ENCODE measurements at places on chromosomes 1 and 21.

DNA sequence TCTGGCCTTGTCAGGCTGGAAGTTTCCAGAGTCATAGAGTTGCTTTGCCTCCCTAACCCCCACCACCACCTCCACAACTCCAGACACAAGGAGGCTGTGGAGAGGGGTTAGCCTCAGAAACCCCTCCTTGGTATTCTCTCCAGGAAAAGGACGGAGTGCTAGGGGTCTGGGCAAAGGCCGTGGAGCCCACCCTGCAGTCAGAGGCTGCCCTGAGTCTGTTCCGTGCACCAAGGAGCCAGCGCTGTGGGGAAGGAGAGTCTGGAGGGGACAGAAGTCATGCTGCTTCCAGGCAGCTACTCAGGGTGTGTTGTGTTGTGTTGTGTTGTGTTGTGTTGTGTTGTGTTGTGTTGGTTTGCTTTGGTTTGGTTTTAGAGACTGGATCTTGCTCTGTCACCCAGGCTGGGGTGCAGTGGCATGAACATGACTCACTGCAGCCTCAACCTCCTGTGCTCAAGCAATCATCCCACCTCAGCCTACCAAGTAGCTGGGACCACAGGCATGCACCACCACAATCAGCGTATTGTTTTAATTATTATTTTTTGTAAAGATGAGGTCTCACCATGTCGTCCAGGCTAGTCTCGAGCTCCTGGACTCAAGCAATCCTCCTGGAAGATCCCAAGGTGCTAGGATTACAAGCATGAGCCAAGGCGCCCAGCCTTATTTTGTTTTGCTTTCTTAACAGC is 122.2 kb upstream of the TMEM51 start:
- no peak for DNase-seq

- DNase-seq = no peak
Measured at GRCh38 chr1:41072051-41072450, 50.5 kb upstream of the SLFNL1 start.

DNA sequence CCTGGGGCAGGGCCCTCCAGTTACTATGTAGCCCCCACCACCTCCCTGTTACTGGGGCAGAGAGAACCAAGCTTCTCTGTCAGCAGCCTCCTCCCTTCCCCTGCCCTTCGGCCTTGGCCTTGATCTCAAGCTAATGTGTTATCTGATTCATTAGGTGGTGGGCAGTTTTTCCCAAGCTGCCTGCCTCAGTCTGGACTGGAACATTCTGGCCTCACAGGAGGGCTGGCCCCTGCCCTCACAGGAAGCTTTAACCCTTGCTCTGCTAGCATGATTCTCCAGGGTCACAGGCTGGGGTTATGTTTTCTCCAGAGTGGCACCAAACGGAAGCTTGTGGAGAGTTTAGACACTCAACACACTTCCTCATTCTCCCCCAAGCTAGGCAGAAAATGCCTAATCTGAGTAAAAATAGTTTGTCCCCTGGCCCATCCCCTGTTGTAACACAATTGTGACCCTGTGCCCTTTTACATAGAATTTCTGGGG is 37.2 kb upstream of the SLC6A9 start:
- DNase-seq = no peak

- no peak for DNase-seq
Measured at GRCh38 chr1:166981589-166981988, 6.2 kb upstream of the ILDR2 start.

- no peak for DNase-seq
Measured at GRCh38 chr1:24329331-24329730, 10.2 kb downstream of the GRHL3 start.

GRCh38 chr1:192131914-192132313 is 26.3 kb upstream of the RGS18 start:
- DNase-seq = no peak

DNA sequence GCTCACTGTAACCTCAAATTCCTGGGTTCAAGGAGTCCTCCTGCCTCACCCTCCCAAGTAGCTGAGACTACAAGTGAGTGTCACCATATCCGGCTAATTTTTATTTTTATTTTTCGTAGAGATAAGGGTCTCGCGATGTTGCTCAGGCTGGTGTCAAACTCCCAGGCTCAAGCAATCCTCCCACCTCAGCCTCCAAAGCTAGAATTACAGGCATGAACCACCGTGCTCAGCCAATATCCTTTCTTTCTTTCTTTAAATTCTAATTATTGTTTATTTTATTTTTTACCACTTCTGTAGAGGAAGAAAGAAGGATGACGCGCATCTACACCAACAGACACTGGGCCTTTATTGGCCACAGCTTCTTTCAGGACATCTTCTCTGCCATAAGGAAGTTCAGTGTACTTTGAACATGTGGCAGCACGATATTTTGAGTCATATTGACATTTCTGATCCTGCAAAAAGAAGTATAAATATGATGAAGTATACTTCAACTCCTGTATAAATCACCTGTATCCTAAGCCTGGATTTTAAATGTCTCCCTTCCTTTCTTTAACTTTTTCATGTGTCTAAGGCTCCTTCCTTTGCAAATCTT is 15.8 kb downstream of the CTSS start:
- no peak for DNase-seq

DNA sequence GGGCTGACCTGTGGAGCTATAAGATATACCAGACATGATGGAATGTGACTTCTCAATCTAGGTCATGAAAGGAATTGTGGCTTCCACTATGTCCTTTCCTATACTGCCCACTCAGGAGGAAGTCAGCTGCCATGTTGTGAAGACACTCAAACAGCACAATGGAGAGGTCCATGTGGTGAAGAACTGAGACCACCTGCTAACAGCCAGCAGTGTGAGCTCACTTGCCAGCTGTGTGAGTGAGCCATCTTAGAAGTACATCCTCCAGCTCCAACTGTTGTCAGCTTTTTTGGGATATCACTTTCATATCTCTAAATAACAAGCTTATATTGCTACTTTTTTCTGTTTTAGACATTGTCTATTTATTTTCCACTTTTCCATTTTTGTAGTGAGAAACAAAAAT is 29.7 kb downstream of the OLFML3 start:
- no peak for DNase-seq

DNA sequence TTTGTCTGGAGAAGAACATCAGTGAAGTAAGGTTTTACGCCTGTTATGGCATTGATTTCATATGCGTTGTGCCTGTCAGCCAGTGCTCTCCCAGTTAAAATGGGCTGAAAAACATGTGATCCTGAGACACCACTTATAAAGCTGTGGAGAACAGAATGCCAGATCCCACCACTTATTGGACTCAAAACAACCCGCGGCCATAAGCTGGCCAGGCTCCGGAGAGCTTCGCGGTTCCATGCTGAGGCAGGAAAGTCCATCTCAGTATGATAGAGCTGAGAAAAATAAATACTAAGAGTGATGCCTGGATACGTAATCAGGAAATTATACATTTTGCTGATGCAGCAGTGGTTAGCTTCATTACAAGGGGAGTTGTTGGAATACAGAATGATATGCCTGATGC is 5.1 kb downstream of the APOBEC4 start:
- DNase-seq = no peak

DNA sequence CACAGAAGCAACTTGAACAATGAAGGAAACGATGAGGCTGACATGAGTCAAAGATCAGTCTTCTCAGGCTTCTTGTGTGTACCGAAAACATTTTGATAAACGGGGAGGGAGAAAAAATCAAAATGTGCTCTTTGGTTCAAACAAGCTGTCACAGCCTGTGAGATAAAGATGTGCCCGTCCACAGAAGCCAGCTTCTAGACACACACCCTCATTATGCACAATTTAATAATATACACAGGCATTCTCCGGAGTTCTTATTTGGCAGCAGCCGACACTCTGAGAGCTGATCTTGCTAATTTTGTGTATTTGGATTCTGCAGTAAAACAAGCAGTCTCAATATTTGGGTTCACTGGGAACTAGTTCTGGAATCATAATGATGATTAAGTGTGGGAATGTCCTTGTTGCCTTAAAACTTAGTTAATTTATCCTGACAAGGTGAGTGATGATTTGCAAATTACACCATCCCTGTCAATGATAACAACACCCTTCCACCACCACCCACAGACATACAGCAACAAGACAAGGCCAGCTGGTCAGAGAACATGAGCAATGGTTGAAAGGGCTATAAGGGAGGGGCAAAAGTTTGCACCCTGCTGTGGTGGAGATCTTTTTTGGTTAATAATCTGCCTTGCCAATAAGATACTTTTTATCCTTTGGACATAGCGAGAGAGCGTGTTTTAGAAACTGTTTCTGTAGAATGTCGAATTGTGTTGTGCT is 269.9 kb upstream of the KIAA0040 start:
- DNase-seq = no peak

- DNase-seq = no peak
Measured at GRCh38 chr21:10272216-10272615, 249.2 kb upstream of the TPTE start.

DNA sequence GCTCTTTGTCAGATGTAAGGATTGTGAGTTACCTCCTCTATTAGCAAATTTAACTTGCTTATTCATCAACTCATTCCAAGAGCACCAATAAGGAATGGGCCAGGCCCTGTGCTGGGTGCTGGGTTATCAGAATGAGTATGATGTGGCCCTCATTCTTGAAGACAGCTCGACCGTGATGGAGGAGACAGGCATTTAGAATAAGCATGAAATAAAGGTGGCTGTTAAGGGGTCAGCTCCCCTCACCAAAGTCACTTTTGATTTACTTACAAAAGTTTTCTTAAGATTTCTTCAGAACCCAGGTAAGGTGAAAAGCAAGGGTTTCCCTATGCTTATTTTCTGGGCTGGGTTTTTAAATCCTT is 15.3 kb upstream of the PADI1 start:
- DNase-seq = peak; percentile 19

GRCh38 chr1:176241385-176242015 is 34.4 kb upstream of the COP1 start:
- DNase-seq = no peak

DNA sequence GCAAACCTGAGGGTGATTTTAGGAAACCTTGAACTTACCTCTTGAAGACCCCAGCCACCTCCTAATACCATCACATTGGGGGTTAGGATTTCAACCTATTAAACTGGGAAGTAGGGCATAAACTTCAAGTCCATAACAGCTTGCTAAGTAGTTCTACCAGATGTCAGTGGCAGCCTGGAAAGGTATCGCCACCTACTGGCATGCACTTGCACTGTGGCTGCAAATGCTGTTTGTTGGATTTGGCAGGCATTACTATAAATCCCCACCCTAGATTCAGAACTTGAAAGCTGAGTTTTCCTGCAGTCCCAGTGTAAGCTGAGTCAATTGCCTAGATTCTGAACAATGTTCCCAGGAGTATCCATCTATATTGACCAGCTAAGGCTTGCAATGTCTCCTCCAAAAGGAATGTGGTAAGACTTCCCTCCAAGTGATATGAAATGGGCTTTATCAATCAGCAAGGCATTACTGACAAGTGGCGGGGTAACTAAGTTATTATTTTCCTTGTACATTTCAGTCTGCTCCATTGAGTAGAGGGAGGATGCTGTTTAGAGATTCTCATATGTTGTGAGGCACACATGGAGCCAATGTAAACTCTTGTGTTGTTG is 474.5 kb downstream of the PTPRC start:
- no peak for DNase-seq

DNA sequence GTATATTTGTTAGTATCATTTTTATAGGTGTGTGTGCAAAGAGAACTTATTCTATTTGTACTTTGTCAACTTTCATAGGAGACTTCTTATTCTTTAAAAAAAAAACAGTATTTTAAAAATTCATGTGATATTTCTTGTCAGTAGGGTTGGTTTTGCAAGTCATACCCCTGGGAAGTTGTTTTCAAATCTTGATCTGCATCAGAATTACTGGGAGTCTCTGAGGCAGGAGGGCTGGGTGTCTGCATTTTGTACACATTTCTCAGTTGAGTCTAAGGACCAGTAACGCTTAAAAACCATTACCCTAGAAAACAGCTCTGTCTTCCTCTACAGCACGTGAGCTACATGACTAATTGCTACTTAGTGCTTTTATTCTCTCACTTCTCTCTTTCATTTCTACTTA is 76.0 kb upstream of the CTTNBP2NL start:
- DNase-seq = no peak

- no peak for DNase-seq
Measured at GRCh38 chr21:45403133-45403824, 1.7 kb upstream of the COL18A1 start.

DNA sequence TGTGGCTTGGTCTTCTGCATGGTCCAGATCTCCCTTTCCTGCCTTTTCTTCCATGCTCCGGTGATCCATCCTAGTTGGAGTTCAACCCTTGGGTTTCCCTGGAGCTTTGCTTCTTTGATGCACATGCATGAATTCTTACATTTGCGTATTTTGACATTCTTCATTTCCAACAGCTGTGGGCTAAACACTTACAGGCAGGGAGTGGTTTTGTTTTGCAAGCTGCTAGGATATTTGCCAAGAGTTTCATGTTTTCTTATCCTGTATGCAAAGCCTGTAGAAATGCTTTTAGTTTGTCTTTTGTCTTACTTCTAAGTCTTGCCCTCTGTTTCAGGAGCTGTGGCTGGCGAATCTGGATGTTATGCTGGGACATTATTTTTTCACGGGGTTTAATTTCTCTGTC is 90.3 kb upstream of the PAXBP1 start:
- DNase-seq = no peak

DNA sequence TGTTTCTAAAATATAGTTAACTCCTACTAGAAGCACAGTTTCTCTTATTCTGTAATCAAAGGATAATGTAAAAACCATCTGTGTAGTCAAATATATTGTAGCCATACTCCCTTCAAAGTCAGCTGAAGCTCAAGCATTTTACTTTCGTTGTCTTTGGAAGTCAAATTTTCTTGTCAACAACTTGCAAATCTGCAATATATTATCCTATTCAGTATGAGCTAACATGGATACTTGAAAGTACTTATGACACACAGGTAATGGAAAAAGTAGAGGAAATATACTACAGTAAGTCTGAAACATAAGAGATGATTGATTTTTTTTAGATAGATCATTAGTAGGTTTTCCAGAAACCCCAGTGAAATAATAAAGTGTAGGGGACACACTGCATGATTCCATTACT is 121.5 kb downstream of the COL24A1 start:
- DNase-seq = no peak

- DNase-seq = no peak
Measured at GRCh38 chr1:157124855-157125254, 13.3 kb downstream of the ETV3 start.

DNA sequence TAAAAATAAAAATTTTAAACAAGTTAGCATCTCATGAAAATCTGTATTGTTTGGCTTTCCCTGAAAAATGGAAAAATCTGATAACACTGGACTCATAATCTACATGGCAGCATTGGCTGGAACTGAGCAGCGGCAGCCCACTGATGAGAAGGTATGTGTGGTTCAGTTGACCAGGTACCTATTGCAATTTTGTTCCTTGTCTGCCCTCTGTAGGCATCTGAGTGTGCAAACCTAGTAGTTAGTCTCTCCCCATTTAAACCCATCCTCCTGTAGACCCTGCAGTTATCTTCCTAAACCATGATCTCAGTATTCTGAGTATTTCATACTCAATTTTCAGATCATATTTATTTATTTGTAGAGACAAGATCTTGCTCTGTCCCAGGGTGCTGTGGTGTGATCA is 59.4 kb upstream of the SERBP1 start:
- DNase-seq = no peak
